ENCODE measurements at places on chromosomes 5 and 9. TPM values are rescaled to one million over a fixed set of nuclear protein-coding genes. Genes with fewer than 3 reads are reported as not detected.

Gene IZUMO3
- total RNA-seq = not detected

Gene MYMK
- not detected for total RNA-seq

Gene CERCAM
- total RNA-seq = 31.0 TPM

Gene BTNL3
- not detected for total RNA-seq

Gene NAIF1
- 5.4 TPM for total RNA-seq

Gene TRIP13
- total RNA-seq = 0.92 TPM

Gene CD180
- total RNA-seq = 0.42 TPM

Gene DRD1
- total RNA-seq = not detected

GRCh38 chr9:35938474-35939356 lies 19.2 kb downstream of the OR2S2 start:
- no peak for DNase-seq

DNA sequence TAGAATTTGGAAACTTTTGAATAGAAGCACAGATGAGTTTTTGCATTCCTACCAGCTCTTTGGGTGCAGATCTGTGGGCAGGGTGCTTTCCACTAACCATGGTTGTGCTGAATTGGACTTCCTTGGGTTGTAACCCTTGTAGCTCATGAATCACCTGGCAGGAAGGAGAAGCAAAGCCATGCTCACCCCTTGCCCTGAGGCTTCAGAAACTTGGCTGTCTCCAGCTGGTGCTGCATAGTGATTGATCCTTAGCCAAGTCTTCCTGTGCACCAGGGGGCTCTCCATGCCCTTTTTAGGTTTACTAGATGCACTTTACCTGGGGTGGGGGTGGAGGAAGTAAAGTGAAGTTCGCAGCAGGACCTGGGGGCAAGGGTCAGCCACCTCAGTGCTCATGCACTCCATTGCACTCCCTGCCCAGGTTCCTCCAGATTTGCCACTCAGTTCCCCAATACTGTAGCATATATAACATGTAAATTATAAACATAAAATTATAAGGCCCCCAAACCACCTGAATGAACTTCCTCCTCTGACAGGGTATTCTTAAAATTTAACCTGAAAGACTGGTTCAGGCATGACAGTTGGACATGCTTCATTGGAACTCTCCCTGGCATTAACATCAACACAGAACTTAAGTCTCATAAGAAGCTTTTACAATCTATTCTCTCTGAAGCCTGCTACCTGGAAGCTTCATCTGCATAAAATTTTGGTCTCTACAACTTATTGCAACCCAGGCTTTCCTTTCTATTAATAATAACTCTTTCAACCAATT lies 25.8 kb upstream of the IFNA14 start:
- DNase-seq = no peak

DNA sequence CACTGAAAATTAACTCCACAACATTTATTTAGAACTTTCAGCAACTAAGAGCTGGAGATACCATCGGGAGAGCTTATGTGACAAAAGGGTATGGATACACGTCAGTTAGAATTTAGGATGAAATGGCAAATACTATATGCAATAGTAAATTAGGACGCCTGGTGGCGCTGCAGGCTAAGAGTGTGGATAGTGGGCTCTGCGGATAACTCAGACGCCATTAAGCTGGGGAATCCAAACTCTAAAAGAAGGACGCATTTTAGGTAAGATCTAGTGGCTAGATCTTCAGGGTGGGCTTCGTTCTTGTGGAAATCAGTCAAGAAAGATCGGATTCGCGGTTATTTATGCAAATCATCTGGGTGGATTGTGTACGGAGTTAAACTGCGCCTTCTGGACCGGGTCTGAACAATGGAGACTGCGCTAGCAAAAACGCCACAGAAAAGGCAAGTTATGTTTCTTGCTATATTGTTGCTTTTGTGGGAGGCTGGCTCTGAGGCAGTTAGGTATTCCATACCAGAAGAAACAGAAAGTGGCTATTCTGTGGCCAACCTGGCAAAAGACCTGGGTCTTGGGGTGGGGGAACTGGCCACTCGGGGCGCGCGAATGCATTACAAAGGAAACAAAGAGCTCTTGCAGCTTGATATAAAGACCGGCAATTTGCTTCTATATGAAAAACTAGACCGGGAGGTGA lies at the start of gene PCDHB5:
Gene PCDHB5 (plus strand): TSS at position 177 of the 688 bp plus-strand sequence. CDS start 229 bp downstream, at position 406.
- DNase-seq = no peak

DNA sequence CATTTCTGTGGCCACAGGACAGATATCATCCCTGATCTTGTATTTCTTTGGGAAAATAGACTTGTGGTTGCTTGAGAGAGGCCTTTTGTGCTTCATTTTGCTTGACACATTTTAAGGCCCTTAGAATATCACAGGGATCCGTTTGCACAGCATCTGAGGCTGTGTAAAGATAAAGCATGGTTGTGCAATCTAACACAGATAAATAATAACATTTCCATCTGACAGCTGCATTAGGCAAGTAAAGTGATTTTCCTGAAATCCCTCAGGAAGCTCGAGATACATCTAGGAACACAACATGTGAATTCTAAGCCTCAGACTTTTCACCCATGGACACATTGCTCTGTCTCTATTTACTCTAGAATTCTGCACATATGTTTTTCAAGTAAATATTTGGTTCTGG lies 212.8 kb upstream of the ADAMTSL1 start:
- DNase-seq = no peak

DNA sequence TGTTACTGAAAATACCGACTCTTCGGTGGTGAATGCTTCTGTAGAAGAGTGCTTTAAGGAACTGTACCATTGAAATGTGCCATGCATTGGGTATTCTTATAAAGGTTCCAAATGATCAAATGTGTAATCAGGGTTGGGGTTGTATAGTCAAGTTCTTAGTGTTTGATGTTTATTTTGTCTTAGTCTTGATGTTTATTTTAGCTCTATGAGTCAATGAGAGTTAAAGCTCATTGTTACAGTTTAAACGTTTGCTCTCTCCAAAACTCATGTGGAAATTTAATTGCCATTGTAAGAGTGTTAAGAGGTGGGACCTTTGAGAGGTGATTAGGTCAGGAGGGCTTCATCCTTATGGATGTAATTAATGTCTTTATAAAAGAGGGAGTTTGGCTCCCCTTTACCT lies 153.0 kb downstream of the FER start:
- DNase-seq = no peak

GRCh38 chr5:116576053-116576713 lies 1.6 kb upstream of the SEMA6A start:
- no peak for DNase-seq

- DNase-seq = no peak
Measured at GRCh38 chr5:141637767-141638419, 1.1 kb downstream of the RELL2 start.

DNA sequence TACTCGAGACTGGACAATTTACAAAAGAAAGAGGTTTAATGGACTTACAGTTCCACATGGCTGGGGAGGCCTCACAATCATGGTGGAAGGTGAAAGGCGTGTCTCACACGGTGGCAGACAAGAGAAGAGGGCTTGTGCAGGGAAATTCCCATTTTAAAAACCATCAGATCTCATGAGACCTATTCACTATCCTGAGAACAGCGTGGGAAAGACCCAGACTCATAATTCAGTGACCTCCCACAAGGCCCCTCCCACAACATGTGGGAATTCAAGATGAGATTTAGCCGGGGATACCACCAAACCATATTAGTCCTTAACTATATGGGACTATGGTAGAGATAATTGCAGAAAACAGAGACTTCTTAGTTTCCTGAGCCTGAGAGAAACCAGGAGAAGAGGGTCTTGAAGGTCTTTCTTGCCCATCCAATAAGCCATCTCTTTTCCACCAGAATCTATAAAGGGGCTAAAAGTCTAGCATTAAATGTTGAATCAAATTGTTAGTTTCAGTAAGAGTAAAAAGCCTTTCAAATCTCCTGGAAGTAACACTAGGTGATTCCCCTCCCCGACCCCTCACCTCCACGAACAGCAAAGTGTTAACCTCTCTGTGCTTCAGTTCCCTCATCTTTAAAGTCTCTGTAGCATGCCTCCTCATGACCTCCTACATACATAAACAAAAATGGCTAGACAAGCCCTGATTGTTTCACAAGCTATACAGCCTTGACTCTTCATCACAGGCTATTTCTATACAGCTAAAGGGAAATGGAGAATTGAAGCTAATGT lies 259.1 kb downstream of the TMEM167A start:
- no peak for DNase-seq

DNA sequence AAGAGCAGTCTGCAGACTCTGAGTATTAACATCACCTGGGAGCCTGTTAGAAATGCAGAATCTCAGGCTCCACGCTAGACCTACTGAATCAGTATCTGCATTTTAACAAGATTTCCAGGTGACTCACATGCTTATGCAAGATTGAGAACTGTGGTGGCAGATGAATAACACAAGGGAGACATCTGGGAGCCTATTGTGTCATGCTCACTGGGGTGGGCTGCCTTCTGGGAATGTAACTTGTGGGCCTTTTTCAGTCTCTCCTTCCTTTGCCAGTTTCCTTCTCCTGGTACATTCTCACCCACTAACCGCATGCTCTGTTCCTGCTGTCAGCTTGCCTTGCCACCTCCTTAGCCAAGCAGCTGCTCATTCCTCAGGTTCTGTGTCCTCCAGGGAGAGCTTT lies 176.6 kb upstream of the C9orf72 start:
- peak; percentile 50 for DNase-seq

GRCh38 chr5:24232929-24233498 lies 411.8 kb downstream of the CDH10 start:
- DNase-seq = no peak

- no peak for DNase-seq
Measured at GRCh38 chr5:146848133-146848532, 30.4 kb downstream of the PPP2R2B start.

DNA sequence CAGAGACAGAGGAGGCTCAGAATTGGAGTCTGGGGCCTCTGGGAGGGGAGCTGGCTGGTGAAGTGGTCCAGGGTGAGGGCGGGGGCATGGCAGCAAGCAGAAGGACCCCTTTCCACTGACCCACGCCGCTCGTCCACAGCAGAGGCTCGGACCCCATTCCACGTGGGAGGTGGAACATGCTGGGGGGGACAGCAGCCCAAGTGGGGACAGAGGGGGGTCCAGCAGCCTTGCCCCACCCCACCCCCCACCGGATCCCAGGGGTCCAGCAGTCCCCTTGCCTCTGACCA lies 25.4 kb upstream of the NKD2 start:
- DNase-seq = no peak

GRCh38 chr5:138051441-138052296 lies 18.8 kb upstream of the FAM13B start:
- DNase-seq = no peak

DNA sequence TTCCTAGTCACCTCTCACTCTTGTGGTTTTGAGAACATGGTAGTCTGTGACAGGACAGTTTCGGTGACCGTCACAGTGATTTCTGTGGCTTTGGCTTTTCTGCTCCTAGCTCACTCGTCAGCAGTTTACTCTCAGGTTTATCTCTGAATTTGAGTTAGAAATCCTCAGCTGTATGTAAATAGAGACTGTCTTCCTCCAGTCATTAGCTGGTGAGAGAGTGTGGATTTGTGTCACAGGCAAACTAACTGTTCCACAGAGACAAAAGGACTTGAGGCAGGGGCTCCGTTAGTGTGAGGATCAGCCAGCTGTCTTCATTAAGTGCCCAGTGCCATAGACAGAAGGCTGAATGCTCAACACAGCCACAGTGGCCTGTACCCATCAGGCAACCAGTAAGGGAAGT lies 131.4 kb downstream of the CD180 start:
- no peak for DNase-seq

DNA sequence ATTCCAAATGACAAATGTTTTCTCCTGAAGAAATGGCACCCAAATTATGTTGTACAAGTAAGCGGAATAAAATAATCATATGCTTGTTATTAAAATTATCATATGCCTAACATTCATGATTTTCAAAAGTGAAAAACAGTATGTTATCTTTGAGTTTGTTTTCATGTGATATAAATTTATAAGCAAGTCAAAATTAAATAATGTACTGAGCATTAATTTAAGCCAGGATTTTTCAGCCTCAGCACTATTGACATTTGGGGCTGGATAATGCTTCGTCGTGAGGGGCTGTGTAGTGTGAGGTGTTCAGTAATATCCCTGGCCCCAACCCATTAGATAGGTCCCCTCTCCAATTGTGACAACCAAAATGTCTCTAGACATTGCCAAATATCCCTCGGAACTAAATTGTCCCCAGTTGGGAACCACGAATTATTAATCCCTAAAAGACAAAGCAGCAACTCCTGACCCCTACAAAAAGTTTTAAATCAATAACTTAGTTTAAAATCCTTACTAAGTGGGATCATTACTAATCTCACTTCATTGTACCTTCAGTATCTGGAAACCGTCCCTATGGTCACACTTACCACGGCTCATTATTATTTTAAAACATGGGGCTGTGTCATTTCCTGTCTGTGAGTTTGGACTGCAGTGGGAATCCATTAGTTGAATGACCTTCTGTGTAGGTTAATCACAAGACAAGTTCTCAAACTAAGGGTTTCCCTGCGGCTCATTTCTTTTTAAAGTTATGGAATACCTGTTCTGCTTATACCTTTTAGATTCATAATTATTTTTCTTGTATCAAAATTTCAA lies 1.3 kb upstream of the NNT start:
- no peak for DNase-seq

DNA sequence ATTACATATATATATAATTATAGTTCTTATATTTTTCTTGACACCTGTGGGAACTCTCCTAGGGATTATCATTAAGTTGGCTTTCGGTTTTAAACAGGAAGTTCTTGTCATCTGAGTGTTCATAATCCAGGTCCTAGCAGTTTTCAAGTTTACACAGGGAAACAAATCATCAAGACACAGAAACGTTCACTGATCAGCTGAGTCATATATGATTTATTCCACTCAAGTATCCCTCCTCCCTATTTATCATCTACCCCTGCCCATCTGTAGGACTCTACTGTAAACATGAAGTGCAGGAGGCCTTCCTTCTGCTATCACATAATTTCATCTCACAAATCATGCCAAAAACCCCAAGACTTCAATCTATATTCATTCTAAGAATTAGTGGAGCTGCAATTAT lies 6.3 kb downstream of the SLC25A51 start:
- no peak for DNase-seq

DNA sequence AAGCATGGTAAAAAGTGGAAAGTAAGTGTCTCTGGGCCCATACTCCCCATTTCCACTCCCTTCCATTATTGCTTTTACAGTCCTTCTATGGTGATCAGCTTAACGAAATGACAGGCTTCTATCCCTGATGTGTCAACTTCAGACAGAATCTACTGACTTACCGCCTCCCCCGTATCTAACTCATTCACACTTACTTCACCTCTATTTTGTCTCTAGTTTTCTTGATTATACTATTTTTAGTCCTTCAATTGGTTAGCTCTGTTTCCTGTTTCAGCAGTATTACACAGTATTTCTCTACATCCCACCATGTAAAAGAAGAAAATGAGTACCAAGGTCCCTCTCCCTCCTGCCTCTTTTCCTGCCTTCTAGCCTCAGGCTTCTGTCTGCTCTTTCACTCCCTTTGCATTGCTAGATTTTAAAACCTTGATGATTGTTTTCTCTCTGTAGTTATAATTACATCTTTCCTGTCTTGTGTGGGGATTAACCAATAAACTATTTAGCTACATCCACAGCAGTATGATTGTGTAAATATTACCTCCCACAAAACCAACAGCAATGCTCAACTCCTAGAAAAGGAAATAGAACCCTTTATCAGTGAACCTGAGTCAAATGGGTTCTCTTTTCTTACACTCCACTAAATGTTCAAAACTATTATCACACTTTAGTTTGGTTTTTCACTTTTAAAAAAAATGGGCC lies 53.4 kb downstream of the GNAQ start:
- DNase-seq = no peak

GRCh38 chr9:13209498-13209897 lies 70.0 kb downstream of the MPDZ start:
- DNase-seq = no peak
